ENCODE measurements at places on chromosomes 2 and 18.
A peak's percentile ranks its signal among the peaks of the same experiment; 100 is the strongest.

DNA sequence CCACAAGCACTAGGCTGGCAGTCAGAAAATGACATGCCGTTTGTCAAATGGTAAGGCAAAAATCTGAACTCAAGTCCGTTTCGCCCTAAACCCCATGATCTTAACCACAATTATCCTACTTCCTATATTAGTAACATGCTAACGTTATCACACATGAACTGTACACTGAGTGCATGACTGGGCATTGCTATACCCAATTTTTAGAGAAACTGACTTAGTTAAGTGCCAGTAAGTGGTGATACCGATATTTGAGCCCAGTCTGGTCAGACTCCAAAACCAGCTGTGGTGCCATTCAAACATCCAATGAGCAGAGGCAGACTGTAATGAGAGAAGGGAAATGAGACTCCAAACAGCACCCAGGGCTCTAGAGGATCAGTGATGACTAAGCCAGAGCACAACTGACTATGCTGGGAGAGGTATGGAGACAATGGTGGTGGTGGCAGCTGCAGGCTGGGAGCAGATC is 311.7 kb upstream of the PKDCC start:
- no peak for DNase-seq

- DNase-seq: no peak
Observed at GRCh38 chr2:196544906-196545433, 94.5 kb upstream of the CCDC150 start.

DNA sequence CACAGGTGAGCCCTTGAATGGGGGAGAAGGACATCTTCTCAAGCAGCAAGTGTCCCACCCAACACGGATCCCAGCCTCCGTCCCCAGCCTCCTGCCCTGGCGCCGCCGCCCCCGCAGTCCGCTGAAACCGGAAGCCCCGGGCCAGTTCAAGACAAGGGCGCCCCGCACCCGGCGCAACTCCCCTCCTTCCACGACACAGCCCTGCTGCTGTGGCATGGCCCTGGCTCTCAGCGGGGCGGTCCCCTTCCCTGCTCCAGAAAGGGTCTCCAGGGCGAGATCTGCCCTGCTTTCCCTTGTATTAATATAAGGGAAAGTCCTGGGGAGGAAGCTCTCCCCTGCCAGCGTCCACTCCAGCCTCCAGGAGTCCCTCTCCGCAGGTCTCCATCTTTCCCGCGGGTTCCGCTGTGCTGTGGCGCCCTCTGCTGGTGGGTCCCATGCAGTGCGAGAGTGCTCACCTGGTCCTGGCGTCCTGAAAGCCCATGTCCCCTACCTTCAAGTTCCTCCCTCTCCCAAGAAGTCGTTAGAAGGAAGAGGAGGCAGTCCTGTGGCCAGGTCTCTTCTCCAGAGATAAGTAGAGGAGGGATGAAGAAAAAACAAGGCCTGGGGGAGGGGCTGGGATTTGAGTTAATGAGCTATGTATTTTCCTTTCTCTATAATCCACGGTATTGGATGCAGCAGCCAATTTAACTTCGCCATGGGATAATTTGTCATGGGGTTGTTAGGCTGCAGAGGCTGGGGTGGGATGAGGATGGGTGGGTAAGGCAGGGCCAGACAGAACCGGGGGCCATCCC is 176.0 kb downstream of the SMAD2 start:
- no peak for DNase-seq

DNA sequence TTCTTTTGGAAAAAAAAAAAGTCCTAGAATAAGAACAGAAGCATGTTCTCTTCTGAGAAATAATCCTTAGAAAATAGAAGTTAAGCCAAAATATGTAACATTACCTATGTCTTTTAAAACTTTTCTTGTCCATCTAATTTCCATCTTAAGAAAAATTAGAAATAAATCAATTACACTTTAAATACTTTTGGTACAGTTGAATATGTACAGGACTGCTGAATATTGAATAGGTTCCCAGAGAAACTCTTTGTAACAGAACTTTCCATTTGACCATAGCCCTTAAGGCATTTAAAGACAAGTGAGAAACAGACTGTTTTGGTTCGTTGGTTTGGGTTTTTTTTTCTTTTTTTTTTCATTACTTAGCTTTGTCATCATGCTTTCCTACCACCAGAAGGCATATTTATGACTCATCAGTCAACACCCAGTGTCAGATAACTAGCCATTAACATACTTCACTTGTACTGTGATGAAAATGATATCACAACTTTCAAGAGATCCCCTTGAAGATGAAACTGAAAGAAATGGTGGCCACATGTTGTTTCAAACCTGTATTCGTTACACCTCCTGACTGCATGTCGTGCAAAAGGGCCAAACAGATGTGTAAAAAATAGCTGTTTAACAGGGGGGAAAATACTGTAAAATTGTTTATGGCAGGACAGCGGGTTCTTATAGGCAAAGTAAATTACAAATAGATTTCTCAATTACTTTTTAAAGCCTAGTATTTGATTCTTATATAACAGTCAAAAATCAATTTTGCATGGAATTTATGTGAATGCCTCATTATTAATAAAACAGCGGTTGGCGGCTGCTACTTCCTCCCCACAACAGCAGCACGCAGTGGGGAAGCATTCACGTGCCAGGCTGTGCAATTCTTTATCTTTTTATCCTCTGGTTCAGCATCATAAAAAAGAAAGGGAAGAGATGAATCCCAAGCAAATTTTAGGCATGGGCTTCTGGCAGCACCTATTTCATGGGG is 280.7 kb upstream of the HNRNPA3 start:
- peak; percentile 27 for DNase-seq

DNA sequence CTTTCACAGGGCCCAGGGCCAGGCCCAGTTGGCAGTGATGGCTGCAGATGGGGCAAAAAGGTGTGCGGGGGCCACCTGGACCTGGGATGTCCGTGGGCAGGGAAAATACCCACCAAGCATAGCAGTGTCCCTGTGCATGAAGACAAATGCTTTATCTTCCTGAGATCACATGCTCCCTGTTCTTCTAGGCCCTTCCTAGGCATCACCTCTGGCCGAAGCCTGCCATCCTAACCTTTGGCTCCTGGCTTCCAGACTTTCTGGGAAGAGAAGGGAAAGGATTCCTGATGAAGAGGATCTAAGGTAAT is 105.0 kb upstream of the SMAD2 start:
- no peak for DNase-seq

- DNase-seq: no peak
Observed at GRCh38 chr18:63297687-63298399, 21.7 kb downstream of the BCL2 start.

DNA sequence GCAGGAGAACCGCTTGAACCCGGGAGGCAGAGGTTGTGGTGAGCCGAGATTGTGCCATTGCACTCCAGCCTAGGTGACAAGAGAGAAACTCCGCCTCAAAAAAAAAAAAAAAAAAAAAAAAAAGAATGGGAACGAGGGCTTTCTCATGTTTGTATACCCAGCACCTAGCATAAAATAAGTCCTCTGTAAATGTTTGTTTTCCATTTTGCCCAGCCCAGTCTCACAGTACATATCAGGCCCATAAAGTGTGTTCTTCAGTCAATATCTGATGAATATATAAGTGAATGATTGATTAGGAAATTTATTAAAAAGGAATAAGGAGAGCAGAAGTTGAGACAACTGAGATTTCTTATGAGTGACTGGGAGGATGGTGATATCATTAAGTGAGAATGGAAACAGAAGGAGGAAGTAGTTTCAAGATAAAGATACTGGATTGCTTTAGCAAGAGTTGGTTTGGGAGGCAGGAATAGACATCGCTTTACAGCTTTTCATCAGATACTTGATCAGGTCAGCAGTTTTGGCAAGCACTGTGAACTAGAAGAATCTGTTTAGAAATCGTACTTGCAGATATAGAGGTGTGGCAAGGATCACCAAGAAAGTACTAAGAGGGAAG is 327.5 kb downstream of the KIAA1328 start:
- DNase-seq: no peak

DNA sequence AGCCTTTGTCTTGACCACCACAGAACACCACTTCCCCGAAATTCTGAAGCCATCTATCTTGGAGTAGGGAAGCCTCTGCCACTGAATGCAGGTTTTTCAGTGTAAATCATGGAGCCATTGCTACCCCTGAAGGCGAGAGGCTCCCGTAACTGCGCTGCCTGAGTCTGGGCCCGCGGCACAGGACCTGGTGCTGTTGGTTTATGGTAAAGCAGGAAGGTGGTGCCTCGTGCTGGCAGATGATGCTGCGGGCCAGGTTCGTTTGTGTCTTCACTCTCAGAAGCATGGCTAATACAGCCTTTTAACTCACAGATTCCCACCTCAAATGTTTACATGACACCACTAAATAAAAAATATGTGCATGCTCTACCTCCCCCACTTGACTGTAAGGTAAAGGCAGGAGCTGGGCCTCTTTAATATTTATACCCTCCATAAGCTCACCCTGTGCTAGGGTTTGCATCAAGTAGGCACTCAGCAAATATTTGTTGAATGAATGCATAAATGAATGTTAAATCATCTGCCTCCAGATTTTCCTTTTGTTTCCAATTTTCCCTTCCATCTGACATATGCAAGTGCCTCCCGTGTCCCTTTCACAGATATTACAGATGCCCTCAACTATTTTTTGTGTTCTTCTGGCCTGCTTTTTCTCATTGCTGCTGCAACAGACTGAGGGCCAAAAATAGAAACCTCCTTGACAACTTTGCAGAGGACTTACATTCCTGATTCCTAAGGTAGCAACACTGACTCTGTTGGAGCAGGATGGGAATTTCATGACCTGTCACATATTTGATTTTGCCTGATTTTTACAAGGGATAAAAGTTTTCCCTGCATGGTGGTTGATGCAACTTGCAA is 83.5 kb upstream of the CPO start:
- DNase-seq: no peak

DNA sequence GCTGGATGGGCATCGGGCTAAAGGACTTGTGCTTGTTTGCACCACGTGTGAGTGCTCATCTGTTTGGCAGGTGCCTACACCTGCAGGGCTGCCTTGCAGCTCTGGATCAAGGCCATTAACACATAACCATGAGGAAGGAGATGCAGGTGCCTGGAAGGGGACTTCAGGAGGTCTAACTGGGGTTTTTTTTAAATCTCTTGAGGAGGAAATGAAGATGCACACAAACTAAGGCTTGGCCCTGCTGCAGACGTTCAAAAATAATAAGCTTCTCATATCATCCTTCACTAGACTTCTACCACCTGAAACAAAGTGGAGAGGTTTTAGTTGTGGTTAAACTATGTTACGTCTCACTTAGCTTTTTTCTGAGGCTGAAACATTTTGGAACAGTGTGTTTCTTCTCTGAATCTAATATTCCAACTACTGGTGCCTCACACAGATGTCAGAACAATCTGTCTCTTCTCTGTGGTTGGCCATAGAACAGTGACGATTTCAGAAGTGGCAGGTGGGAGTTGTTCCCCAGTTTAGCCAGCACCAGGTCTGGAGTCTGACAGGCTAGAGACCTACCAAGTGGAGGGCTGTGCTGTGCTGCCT is 36.5 kb downstream of the BCL2L11 start:
- no peak for DNase-seq

GRCh38 chr2:217851191-217852020 is 151.4 kb downstream of the TNS1 start:
- DNase-seq: no peak

- no peak for DNase-seq
Observed at GRCh38 chr2:96184989-96185388, 23.6 kb downstream of the STARD7 start.

- DNase-seq: no peak
Observed at GRCh38 chr2:88599527-88599926, 27.7 kb downstream of the EIF2AK3 start.

DNA sequence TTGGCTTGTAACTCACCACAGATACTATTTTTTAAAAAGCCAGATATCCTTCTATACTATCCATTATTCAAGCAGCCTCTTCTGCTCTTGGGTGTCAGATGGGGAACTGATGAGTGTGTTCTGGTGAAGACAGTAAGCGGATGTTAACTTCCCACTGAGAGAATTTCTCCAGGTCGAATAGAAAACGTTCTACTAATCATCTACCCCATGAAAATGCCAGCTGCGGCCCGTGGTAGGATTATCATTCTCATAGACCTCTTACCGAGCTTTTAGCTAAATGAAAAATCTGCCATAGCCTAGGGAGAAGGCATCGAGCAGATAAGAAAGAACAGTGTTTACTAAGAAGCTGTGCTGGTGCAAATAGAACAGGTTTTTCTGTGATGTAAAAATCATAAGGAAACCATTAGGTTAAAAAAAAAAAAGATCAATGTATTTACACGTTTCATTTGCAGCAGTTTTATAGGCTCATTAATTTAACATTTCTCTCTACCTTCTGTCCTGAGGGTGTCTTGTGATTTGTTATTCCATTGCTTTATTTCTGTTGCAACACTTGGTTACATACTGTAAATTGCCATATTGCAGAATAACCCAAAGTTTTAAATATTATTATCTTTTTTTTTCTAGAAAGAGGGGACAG is 1521.5 kb upstream of the ZEB2 start:
- no peak for DNase-seq

DNA sequence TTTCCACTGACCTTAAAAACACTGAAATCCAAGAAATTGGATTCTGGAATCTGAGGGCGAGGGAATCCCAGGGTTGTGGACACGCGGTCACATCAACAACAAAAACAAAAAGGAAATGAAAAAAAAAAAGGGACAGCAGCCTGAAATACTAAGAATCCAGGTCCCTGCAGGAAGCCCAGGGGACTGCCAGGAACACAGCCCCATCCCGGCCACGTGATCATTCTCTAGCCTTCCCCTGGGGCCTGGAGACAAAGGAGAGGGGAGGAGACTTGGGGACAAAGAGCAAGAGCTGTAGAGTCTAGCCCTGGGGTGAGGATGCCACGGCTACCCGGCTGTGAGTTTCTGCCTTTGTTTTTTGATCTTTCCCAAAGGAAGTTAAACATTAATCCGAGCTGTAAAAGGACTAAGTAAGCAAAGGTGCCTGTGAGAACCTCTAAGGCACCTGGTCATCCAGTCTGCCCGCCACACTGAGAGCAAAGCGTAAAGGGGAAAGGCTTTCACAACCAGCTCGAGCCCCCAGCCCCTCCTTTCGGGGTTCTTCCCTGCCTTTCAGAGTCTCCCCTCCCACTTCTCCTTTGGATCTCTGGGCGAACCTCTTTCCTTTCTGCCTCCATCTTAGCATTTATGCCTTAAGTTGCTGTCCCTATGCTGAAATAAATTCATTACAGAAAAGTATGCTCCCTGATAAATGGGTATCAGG is 57.9 kb upstream of the MSH2 start:
- no peak for DNase-seq

DNA sequence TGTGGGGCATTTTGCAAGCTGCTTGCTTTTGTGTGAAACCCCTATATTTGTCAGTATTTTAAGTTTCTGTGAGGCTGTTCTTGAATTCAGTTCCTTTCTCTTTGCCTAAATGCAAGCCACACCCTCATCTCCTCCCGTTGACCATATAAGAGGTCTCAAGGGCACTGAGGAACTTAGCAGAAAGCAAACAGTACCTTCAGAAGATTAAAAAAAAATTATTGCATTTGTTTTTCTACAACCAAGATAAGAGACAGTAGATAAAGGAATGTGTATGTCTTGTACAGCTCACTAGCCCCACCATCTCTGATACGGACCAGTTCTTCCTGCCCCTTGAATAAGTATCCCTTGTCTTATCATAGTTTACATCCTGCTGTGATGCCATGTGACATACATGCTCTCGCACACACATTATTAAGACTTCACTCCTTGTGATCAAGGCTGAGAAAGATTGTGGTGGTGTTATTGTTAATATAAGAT is 64.2 kb downstream of the NPAS2 start:
- DNase-seq: no peak

- no peak for DNase-seq
Observed at GRCh38 chr2:127143841-127144782, 37.2 kb upstream of the BIN1 start.

- no peak for DNase-seq
Observed at GRCh38 chr2:161991991-161992390, 82.0 kb downstream of the DPP4 start.

GRCh38 chr2:201329409-201329808 is 27.7 kb downstream of the FLACC1 start:
- no peak for DNase-seq

- DNase-seq: no peak
Observed at GRCh38 chr2:227627769-227628168, 10.5 kb downstream of the SCYGR4 start.
